NCI-H1105 treated with DMSO at 0.1 percent for 48 hours (cell line): ENCODE measurements at places on chromosomes 1 and 21.

DNA sequence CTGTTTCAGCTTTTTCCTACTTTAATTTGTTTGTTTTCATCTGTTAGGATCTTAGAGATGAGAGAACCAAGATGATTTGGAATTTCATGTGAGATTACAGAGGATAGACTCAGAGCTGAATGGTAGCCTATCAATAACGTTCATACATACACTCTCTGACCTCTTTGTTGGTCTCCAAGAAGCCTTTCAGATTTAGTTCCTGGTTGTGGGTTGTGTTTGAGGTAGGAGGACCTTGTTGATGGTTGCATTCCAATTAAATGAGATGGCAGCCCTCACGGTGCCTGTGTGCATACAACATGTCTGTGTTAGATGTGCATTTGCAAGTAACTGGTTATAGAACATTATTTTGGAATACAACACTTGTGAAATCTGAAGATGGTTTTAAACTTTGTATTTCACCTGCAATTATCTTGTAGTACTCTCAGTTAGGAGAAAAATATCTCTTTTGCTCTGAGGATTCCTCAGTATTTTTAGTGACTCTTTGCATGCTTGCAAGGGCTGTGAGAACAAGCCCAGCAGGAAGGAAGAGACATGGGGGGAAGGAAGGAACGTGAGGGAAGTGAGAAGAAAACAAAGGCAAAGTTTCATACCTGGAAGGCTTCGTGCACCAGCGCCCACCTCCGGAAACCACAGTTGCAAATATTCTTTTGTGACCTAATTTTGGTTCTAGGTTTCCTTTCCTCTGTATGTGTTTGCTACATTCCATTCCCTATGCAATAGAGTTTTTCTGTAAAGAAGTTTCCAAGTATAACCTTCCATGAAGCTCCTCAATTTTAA, 291.8 kb downstream of the DISC1 start:
- no peak for DNase-seq

GRCh38 chr1:163824490-163824889, 502.7 kb downstream of the NUF2 start:
- DNase-seq = no peak

DNA sequence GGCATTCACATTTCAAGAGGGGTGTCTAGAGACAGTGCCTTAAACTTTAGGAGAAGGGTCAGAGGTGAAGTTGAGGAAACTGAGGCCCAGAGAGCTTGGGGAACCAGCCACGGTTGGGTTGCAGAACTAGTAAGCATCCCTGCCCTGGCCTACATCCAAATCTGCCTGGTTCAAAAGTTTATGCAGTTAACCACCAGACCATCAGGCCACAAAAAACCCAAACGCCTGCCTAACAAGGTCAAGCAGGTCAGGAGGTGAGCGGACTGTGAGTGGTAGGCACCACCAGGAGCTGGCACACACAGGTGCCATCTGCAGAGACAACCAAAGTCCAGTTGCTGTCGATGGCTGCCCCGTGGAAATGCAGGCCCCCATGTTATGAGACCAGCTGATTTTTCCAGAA, 51.2 kb downstream of the FBXO2 start:
- no peak for DNase-seq

- DNase-seq = peak; percentile 97
Measured at GRCh38 chr1:94949681-94950661, 23.1 kb upstream of the CNN3 start.

- DNase-seq = no peak
Measured at GRCh38 chr1:29883411-29883832, 647.1 kb downstream of the PTPRU start.

GRCh38 chr1:9112961-9113880, 15.7 kb downstream of the GPR157 start:
- no peak for DNase-seq

DNA sequence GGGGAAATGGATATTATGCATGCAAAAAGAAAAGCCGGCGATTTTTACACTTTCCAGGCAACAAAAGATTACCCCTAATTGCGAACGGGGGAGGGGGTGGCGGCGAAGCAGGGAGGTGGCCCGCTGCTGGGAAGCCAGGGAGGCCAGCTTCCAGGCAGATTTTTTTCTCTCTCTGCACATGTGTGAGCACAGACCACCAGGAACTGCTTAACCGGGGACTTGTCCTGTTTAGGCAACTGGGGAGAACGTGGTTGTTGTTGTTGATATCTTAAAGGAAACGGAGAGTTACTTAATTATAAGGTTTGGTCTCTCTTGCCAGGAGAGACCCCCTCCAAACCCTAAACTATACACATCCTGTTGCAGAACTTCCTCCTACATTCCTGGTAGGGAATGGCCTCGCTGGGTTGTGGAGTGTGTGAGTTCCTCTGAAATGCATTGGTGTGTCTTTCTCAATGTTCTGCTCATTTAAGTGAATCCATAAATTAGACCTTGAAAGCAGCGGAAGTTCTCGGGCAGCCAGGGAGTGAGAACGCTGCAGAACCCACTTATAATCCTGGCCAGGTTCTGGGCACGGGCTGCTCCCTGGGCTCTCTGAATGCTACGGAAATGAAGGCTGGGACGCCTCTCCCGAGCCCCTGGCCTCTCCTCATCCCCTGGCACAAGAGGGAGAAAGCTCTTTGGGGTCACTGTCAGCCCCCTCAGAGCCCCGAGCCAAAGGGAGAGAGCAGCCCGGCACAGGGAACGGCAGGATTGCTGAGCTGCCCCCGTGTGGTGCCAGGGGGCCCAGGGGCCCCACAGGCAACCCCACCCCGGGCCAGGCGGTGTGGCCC, 250.0 kb downstream of the FOXD2 start:
- no peak for DNase-seq

DNA sequence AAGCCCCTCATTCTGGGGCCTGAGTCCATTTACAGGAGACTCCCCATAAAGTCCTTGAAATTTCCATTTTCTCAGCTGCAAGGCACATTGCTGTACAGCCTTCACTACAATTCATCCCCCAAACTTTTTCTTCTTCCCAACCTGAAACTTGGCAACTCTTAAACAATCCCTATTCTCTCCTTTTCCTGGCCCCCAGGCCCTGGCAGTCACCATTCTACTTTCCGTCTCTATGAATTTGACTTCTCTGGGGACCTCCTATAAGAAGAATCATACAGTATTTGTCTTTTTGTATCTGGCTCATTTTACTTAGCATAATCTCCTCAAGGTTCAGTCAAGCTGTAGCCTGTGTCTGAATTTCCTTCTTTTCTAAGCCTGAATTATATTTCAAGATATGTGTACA, 332.9 kb downstream of the PCP4 start:
- no peak for DNase-seq

DNA sequence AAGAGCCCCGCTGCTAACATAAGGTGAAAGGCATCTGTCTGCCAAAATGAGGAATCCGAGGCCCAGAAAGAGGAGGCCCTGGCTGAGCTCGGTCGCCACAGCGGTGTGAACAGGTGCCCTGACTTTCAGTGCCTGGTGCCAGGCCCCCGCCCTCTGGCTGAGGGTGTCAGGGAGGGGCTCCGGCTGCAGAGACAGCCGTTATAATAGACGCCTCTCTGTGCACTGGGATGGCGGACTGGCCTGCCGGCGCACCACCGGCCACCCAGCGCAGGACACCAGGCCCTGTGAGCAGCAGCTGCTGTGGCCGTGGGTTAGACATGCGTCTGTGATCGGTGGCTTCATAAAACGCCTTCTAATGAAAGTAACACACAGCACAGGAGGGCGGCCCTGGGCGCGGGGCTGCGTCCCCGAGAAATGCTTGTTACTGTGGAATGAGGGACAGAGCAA, 51.4 kb upstream of the ACTRT2 start:
- DNase-seq = no peak

- no peak for DNase-seq
Measured at GRCh38 chr21:32424191-32424535, 11.7 kb downstream of the EVA1C start.

- no peak for DNase-seq
Measured at GRCh38 chr1:145795257-145795881, 28.5 kb downstream of the RNF115 start.

- DNase-seq = no peak
Measured at GRCh38 chr1:224213438-224214119, 30.5 kb downstream of the DEGS1 start.

- no peak for DNase-seq
Measured at GRCh38 chr1:239169276-239169675, 217.1 kb upstream of the CHRM3 start.

GRCh38 chr21:32371913-32372314, 20.9 kb downstream of the URB1 start:
- peak; percentile 80 for DNase-seq

DNA sequence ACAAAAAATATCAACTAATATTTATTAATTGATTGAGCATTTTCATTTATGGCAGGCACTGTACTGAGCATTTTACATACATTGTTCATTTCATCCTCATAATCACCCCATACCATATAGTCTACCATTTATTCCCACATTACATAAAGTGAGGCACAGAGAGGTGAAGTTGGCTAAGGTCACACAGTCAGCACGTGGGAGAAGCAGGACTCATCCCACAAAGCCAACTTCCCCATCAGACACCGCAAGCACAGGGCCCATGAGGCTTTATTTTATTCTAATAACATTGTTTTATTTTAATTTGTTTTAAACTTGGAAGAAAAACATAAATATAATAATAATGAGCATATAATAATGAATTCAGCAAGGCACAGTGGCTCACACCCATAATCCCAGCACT, 43.1 kb upstream of the CAPZB start:
- no peak for DNase-seq

GRCh38 chr21:28439251-28439650, 553.4 kb downstream of the LTN1 start:
- no peak for DNase-seq

- no peak for DNase-seq
Measured at GRCh38 chr1:36094621-36095061, 5.9 kb downstream of the ADPRS start.

GRCh38 chr1:78683079-78683478, 33.4 kb downstream of the IFI44 start:
- no peak for DNase-seq

DNA sequence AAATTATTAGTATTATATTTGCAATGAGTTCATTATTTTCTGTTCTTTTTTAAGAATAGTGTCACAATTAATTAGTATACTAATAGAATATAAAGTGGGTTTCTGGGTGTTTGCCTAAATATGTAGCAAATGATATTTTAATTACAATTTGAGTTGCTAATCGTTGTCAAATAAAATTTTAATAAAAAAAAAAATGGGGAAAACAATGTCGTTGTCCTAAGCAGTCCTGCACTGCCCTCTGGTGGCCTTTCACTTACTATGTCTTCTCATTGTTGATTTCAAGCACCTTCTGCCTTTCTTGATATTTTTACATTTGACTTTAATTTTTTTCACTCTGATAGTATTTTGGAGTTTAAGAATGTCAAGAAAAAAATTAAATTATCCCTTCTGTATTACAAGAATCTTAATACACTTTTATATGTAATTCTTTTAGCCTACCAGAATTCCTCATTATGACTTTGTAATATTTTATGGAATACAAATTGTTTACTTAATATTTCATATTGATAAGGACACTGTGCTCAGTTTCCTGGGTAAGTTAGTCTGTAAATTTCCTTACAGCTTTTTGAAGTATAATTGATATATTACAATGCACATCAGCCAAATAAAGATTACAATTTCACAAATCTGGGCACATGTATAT, 104.5 kb upstream of the FMN2 start:
- DNase-seq = peak; percentile 22

- DNase-seq = no peak
Measured at GRCh38 chr1:49106445-49106844, 329.8 kb upstream of the BEND5 start.

DNA sequence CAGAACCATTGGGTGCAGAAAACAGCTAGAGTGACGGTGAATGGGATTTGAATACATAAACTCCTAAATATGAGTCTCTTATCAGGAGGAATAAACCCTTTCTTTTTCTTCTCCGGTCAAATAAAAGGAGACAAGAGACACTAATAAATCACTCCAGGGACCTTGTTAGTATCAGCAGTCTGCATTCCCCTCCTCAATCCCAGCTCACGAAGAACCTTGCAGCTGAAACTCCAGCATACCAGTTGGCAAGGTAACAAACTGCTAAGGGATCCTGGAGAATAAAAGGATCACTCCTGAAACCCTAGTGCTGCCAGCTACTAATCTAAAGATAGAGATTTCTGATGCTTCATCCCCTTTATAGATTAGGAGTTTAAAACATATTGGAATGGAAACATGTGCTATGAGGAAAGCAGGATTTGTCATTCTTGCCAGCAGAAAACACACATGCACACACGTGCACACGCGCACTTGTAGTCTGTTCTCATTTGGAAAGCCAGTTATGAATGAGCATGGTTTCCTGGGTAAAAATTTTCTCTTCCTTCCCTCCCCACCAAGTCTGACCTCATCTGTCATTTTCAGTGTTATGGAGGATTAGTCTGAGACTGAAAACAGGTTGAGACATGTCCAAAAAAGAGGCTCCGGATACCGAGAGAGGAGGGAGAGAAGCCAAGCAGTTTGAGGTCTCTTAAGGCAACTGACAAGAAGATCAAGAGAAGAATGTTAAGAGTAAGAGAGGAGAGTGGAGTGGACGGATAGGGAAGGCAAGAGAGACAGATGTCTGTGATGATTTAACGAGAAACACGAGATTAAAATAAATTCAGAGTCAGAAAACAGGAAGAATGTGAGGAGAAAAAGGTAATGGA, 10.9 kb downstream of the IER5 start:
- peak; percentile 17 for DNase-seq

- no peak for DNase-seq
Measured at GRCh38 chr1:232890340-232890943, 60.0 kb upstream of the NTPCR start.

- DNase-seq = no peak
Measured at GRCh38 chr1:247241691-247242090, 14.2 kb upstream of the VN1R5 start.

GRCh38 chr1:164337885-164338284, 221.1 kb upstream of the PBX1 start:
- no peak for DNase-seq

DNA sequence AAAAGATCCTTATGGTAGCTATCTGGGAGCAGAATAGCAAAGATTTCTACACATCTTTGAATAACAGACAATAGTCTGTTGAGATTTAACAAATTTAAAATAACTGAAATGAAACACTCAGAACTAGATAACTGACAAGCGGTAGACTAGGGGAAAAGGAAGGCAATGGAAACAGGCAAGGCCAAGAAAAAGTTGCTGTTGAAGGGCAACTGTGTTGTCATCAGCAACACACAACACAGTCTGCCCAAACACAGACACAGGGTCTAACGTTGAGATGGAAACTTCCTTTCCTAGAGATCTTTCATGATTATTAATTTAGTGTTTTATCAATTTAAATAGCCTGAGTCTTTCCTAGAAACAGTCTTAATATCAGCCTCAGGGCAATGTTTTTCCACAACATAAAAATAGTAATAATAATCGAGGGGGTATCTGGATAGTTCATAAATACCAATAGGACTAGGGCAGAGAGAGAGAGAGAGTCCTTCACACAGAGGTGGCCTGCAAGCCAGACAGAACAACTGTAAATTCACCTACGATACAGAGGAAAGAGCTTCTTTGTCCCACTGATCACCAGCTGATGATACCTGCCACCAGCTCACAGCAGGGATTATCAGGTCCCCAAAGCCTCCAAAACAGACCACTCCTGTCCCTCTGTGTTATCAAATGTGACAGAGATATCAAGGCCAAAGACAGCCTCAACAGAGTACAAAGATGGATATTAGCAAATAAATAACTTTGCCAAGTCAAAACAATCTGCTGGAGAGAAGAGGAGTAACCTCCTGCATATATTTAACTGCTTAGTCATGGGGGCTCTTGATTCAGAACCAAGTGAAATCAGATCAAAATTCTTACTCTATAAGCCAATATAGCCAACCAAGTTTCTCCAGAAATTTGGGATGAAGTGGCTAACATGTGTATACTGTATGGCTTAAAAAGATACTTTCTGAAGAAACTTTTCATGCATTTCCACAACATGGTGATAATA, 245.3 kb downstream of the SLC45A1 start:
- no peak for DNase-seq
